ENCODE measurements at places on chromosomes 12 and 14. TPM values are rescaled to one million over a fixed set of nuclear protein-coding genes. Genes with fewer than 3 reads are reported as not detected.

- no peak for DNase-seq
These were observed 282.4 kb downstream of the FOXN3 start for GRCh38 chr14:89134640-89135039.

The SPATS2 gene
- 71.2 TPM for total RNA-seq

DNA sequence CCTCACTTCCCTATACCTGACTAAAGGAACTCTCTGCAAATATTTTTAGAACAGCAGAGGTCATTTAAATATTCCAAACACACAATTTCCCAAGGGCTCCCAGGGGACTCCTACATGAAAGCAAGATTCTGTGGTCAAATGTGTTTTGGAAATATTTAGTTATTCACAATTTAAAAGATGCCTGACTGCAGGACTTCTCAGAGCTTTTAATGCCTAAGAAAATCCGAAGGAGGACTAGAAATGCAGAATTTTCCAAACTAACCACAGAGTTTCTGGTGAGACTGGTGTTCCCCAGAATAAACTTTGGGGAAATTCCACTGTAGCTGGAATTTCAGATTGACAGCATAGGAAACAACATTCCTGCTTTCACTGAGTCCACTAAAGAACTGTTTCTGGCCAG is 84.8 kb upstream of the MAP1LC3B2 start:
- DNase-seq = no peak

GRCh38 chr12:62649412-62650138 is 182.9 kb downstream of the MON2 start:
- no peak for DNase-seq

The ANKS1B gene
- total RNA-seq = 7.5 TPM

GRCh38 chr12:91432089-91432488 is 249.5 kb upstream of the DCN start:
- no peak for DNase-seq

The SLC17A8 gene
- total RNA-seq = 0.66 TPM

The PLEKHH1 gene
- 21.4 TPM for total RNA-seq

GRCh38 chr12:28108599-28108998 is 81.7 kb upstream of the CCDC91 start:
- DNase-seq = no peak

DNA sequence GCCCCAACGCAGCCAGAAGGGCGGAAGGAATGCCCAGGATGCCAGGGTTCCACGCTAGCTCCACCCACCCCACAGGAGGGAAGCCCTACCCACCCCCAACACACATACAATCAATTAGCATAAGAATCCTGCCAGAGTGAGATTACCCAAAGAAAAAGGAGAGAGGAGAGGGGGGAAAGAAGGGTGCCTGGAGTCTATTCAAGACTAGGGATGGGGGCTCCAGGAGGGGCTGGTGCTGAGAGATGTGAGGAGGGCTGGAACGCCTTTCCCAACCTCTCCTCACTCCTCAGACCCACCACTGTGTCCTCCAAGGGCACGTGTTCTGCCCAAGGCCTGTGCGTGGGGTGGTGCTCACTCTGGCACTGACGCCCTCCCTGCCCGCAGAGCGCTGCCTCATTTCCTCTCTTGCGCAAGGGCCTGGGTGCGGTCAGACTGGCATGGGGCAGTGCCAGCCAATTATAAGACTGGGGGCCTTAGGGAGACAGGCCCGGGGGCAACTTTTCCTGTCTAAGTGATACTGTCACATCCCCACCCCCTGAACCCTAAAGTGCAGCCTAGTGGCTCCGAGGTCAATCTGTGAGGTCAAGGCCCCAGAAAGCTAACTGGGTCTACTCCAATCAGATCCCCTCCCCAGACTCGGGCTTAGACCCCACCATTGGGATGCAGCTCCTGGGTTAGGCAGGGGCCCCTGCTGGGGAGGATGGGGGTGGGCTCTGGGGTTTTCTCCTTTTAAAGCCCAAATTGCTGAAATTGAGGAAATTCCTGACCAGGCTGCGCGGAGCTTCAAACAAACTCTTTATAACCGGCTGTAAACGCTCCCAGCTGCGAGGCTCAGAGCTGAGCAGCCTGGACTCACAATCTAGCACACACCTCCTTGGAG is 10.2 kb upstream of the ITGB7 start:
- no peak for DNase-seq

GRCh38 chr12:12224240-12224940 is 42.5 kb downstream of the LRP6 start:
- no peak for DNase-seq

GRCh38 chr12:115404761-115405470 is 720.9 kb upstream of the TBX3 start:
- DNase-seq = no peak

The BBOF1 gene
- 8.4 TPM for total RNA-seq

GRCh38 chr12:79337662-79338290 is 353.0 kb downstream of the PAWR start:
- DNase-seq = no peak

The GARIN6 gene
- not detected for total RNA-seq
